ENCODE measurements at places on chromosomes 11 and 22.

- DNase-seq, result no peak
These were observed 146.1 kb downstream of the OR4C45 start for GRCh38 chr11:50178737-50179136.

DNA sequence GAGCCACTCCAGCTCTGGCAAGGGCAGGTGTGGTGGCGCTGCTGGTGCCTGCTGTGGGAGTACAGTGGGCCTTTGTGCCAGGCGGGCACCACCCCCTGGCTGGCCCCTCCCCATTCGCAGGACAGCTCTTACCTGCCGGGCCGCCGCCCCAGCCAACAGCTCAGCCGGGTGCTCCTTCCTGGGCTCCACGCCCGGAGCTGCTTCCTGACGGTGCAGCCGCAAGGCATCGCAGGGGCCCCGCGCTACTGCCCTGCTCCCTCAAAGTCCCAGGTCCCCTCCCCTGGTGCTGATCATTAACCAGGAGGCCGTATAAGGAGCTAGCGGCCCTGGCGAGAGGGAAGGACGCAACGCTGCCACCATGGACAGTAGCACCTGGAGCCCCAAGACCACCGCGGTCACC is at the start of gene SLC5A1:
Gene SLC5A1, plus strand, starts transcription at position 338 of the 400 bp plus-strand sequence. Its CDS starts 21 bp downstream, at position 359.
- DNase-seq, result no peak

GRCh38 chr22:44328762-44329161 is 16.0 kb upstream of the SHISAL1 start:
- no peak for DNase-seq

DNA sequence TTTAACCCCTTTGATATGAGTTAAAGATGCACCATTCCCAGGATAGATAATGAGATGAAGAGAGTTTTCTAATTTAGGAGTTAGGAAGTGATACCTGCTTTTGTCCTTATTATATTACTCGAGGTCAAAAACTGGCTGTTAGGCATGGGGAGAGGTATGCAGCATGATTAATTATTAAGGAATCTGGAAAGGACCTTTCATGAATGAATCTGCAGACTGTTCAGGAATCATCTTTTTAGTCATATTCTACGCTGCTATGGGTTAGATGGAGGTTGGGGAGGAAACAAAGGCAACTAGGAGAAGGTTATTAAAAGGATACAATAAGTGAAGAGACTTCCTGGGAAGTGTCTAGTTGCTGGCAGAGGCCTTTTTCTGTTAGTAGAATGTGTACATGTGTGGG is 492.4 kb upstream of the CCDC90B start:
- no peak for DNase-seq

GRCh38 chr11:46402957-46403902 is 11.7 kb upstream of the CHRM4 start:
- no peak for DNase-seq
